Activated naive CD4-positive, alpha-beta T cell treated with anti-CD3 and anti-CD28 coated beads, Interleukin-2, amount 10 ng/mL, durations not matched to agents 7 days and 5 days (primary cell): ENCODE measurements at places on chromosomes 3 and 15.

- no peak for DNase-seq
Observed at GRCh38 chr15:79656151-79657000, 224.2 kb downstream of the MINAR1 start.

DNA sequence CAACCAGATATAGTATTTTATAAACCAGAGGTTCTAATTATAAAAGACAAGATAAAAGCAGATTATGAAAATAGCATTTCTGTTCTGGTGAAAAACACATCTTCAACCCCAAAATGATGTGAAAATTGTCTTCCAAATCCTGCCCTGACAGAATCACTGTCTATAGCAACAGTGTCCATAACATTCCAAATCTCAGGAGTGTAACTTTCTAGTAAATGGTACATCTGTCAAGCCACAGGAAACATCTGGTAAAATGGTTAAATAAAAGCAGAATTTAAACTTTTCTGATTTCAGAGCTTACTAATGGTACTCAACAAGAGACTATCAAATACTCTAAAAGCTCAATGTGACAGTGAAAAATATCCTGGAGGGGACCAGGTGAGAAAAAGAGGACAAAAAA lies 60.5 kb downstream of the VGLL4 start:
- DNase-seq: no peak

DNA sequence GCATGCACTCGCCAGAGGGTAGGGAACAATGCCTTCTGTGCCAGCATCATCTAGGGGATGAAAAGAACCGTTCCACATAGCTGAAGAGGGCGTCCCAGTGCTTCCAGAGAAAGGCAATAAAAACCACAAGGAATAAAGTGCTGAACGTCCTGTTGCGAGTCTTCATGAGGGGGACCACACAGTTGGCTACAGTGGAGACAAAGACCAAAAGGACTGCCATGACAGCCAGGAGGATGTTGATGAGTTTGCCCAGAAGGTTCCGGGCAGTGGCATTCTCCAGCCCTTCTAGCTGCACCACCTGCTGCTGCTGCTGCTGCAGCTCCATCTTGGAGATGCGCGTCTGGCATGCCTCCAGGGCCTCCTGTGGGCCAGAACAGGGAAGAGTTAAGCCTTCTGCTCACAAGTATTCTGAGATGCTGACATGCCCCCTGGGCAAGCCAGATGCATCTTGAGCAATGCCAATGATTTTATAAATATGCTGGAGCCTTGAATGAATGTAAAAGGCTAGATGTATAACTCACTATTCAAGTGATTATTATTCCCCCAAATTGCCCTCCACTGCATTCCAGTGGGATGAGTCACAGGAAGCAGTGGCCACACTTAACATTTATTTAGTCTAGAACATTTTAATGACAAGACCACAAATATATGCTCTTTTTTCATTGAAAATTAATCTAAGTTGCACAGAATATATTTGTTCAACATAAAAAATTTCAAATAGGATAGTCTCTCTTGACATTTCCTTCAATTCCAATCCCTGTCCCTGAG lies 45.1 kb upstream of the PLXND1 start:
- no peak for DNase-seq

DNA sequence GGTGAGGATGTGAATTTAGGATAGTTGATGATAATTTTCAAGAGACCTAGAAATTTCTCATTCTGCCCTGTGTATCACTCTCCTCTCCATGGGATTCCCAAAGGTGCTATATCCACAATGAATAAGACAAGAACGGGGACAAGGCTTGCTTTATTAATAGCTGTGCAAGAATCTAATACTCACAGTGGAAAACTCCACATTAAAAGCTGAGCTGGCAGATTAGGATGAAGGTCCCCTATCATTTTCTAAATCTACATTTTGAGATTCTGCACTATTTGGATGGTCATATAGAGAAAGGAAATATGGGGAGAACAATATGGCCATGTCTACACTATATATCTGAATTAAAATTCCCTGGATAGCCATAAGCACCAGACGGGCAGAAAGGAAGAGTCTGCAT lies 411.0 kb upstream of the TGFBR2 start:
- no peak for DNase-seq

GRCh38 chr3:58260261-58260731 lies 22.7 kb downstream of the ABHD6 start:
- no peak for DNase-seq
